ENCODE measurements at places on chromosomes 3 and 15.

- no peak for DNase-seq
Observed at GRCh38 chr15:60340207-60340921, 57.4 kb downstream of the ANXA2 start.

DNA sequence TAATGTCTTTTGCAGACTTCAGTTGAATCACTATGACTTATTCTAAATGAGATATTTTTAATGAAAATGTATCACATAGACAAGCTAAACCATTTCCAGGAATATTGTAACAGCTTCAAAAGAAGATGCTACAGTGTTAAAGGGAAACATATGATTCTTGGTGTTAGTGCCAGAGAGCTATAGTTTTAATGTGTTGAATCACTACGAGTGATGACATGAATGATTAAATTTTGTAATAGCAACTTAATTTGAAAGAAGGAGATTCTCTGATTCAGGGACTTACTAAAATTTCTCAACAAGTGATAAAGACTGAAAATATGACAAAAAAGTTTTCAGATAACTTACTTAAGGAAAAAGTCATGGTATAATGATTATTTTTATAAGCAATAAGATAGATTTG, 267.3 kb upstream of the SLITRK3 start:
- DNase-seq, result no peak

GRCh38 chr3:28028554-28028953, 212.9 kb upstream of the CMC1 start:
- DNase-seq, result no peak

DNA sequence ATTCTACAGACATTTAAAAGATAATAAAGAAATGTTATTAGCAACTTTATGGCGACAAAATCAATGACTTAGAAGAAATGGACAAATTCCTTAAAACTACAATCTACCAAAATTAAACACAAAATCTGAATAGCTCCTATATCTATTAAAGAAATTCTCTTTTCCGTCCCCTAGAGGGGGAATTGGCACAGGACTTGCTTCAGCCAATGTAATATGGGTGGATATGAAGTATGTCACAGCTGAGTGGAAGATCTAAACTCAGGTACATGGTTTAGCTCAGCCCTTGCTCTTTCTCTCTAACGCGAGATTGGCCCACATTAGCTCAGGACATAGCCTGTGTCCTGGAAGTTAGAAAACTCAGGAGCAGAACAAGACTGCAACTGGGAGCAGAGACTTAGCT, 79.3 kb downstream of the DNAH12 start:
- DNase-seq, result no peak

DNA sequence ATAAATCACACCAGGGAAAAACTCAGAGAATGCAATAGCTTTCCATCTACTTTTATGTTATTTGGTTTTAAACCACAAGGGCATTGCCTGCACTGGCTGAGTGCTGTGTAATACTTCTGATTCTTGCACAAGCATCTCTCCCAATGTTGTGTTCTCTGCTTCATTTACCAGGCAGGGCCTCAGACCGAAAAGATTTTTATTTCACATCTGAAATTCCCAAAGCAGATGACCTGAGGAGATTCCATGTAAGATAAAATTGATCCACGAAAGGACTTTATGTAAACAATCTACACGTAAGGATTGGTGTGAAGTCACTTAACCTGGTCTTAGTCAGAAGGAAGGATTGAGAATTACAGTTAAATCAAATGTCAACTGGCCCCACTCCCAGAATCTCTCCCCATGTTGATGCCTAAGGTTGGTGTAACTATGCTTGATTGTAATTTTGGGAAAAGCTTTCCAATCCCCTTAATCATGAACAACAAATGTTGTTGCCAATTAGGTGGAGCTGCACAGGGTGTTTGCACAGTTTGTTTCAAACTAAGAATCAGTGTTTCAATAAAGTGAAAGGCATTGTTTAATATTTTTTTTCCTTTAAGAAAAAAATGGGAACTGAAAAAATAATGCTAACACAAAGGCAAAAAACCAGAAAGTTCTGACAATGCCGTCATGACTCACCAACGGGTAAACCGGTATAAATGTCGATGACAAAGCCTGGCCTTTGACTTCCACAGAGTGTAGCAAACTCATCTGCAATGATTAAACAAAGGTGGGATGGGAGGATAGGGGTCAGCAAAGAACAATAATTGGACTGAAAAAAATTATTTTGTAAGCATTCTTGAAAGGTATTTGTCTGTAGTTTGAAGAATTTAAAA, 128.6 kb downstream of the DUT start:
- DNase-seq, result no peak

- DNase-seq, result no peak
Observed at GRCh38 chr15:31266712-31267111, 59.9 kb upstream of the KLF13 start.

- DNase-seq, result no peak
Observed at GRCh38 chr3:64073158-64073761, 50.0 kb upstream of the PSMD6 start.

DNA sequence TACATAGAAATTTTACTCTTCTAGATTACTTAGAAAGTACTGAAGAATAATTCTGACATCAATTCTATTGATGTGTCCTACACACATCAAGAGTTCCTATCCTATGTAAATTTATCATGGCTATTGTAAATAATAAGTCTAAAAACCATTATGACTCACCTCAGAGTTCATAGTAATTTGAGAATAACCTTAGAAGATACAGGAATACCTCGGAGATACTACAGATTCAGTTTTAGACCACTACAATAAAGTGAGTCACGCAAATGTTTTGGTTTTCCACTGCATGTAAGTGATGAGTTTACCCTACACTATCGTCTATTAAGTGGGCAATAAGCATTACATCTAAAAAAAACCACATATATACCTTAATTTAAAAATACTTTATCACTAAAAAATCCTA, 74.8 kb downstream of the NR1I2 start:
- no peak for DNase-seq

Data from GM18507 (cell line).